Activated CD4-positive, alpha-beta T cell treated with anti-CD3 and anti-CD28 coated beads, Interleukin-2, amount 50 U/mL, for 4 hours (primary cell): ENCODE measurements at places on chromosomes 3 and 15.

GRCh38 chr3:140883428-140884040 lies 58.1 kb upstream of the SLC25A36 start:
- DNase-seq: no peak

- DNase-seq: no peak
Measured at GRCh38 chr3:104939196-104939595, 427.5 kb upstream of the ALCAM start.

- no peak for DNase-seq
Measured at GRCh38 chr15:100765467-100766241, 114.0 kb upstream of the ALDH1A3 start.

DNA sequence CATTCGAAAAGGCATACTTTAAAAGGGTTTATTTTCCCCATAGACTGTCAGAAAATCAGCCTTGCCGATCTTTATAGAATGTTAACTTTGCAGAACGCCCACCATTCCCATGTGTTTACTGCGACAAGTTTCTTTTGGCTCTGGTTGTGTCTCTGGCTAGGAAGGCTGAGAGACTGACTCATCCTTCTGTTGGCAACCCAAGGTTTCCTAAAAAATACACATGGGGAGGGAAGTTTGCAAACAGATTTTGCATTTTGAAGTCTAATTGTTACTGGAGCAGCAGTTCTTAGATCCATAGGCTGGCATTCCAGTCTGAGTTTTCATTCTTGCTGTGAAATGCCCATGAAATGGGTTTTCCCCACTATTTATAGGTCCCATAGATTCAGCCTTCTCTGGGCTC lies 37.9 kb upstream of the MINAR1 start:
- no peak for DNase-seq

GRCh38 chr3:194396539-194396858 lies 2.6 kb downstream of the GP5 start:
- no peak for DNase-seq

- no peak for DNase-seq
Measured at GRCh38 chr3:156763931-156764720, 62.0 kb upstream of the LEKR1 start.

DNA sequence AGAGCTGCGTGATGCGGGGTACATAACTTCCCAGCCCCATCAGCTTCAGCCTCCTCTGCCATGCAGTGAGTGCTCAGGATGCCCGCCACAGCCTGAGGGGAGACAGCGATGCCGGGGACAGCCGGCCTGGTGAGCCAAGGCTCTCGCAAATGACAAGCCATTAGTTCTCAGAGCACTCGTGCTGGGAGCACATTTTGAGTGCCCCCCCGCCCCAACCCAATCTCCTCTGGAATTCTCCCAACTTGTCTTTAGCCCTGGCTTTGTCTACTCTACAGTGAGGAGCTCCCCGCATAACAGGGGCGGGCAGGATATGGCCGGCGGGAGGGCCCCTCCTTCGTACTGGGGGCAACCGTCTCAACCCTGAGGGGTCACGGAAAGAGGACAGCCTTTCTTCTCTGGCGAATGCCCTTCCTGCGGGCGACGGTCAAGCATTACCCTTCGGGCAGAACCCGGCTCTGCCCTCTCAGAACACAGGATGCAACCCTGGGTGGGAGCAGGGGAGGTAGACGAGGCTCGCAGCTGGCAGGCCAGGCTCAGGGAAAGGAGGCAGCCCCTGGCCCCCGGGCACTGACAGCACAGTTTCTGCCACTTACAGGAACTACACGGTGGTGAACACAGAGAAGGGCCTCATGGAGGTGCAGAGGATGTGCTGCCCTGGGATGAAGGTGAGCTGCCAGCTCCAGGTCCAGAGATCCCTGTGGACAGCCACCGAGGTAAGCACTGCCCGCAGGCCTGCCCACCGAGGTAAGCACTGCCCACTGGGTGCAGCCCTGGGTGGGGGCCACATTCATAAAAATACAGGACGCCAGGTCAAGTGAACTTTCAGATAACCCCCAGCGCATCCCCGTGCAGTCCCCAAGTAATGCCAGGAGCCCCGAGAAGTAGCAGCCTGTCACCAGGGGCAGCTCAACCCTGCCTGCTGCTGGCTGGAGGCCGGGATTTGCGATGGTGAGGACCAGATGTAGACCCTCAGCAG lies 141.7 kb downstream of the LRRK1 start:
- DNase-seq: no peak

DNA sequence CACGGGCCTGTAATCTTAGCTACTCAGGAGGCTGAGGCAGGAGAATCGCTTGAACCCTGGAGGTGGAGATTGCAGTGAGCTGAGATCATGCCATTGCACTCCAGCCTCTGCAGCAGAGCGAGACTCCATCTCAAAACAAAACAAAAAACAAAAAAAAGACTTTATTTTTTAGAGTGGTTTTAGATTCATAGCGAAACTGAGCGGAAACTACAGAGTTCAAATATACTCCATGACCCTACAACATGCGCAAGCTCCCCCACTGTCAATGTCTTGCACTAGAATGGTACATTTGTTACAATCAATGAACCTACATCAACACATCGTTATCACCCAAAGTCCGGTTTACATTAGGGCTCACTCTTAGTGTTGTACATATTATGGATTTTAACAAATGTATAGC lies 2.2 kb upstream of the CRTAP start:
- no peak for DNase-seq

DNA sequence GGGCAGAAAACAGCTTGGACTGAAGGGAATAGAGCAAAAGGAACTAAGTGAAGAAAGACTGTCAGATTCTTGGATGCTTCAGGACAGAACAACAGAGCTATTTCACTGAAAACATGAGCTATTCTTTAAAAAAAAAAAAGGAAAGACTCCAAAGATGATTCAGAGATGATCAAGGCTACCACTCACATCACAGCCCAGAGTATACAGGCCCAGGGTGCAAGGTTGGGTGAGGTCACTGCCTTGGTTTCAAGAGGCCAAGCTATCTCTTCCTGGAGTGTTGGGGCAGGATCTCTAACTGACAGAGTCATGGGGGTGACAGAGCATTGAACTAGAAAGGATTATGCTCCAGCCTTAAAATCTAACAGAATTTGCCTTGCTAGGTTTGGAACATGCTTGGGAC lies 118.1 kb downstream of the AGBL1 start:
- no peak for DNase-seq

GRCh38 chr3:72318504-72319193 lies 529.6 kb downstream of the SHQ1 start:
- no peak for DNase-seq

GRCh38 chr3:29705906-29706844 lies 425.3 kb downstream of the RBMS3 start:
- no peak for DNase-seq

DNA sequence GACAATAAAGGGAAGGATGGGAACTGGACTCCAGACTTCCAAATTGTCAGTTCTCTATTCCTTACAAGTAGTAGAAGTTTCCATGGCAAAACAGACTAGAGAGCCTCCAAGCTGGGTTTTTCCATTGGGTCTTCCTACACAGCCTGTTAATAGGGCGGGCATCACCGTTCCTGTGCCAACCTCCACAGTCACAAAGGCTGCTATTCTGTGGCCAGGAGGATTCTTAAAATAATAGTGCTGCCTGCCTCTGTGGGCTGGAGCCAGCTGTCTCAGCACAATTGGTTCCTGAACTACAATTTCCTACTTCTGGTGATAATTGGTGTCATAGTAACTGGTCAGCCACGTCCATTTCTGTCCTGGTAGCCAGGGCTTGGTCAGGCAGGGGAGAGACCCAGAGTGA lies 38.6 kb downstream of the LYZL4 start:
- DNase-seq: no peak

GRCh38 chr3:74561881-74562280 lies 52.6 kb downstream of the CNTN3 start:
- no peak for DNase-seq

DNA sequence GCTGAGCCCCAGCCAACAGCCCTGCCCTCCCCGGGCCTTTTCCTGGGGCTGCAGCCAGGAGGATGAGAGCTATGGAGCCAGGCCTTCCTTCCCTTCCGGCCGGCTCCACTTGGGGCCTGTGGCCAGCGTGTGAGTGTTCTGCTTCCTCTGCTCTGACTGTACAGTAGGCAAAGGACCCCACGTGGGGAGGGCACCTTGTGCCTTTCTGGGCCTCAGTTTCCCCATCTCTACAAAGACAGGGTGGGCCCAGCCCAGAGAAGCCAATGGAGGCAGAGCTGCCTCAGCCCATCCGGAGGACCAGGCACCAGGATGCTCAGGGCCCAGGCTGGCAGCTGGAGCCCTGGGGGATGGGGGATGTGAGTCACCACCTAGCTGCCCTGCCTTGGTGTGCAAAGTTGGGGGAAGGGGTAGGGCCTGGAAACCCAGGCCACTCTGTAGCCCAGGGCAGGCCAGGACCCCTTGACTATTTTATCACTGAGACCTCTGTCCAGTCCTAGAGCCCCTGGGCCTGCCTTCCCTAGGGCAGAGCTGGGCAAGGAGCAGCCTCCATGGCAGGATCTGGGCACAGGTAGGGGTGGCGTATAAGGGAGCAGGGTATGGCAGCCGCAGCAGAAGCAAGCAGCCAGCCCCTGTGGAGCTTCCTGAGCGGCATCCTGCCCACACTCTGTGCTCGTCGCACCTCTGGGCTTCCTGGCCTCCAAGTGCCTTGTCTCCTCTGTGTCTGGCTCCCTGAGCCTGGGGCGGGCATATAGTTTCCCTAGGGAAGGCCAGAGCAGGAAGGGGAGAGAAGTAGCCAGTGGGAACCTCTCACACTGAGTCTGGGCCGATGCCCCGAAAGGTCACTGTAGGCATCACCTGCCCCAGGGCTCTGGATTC lies 1.8 kb downstream of the PSTPIP1 start:
- peak; percentile 53 for DNase-seq

DNA sequence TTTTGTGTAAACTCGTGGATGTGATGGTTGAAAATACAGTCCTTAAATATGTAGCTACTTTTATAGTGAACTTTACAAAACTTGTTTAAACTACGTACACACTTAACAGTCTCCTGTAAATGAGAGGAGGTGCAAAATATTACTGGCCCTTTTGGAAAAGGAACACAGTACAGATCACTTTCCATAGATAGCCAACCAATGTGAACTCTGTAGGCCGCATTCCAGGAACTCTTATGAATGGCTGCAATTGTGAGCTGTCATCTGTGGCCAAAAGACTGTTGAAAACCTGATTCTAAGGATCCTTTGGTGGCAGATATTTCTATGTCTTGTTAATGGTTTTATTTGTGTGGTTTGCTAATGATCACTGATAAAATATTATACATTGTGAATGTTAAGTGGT lies 6.2 kb downstream of the TSC22D2 start:
- DNase-seq: no peak

DNA sequence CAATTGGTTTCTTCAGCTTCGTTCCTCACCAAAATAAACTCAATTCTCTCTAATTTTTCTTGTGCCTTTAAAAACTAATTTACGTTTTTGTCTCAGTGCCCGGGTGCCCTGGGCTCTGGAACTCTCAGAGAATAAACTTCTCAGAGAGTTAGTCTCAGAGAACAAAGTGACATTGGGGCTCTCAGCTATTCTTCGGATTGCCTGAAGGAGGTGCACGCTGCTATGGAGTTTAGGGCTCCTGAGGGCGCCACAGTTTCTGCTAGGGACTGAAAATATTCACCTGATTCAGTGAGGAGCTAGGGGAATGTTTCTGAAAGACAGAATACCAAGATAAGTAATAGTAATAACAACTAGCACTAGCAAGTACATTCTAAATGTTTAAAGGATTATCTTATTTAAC lies 22.7 kb downstream of the ZIC4 start:
- no peak for DNase-seq

- no peak for DNase-seq
Measured at GRCh38 chr15:27124287-27124871, 153.4 kb downstream of the GABRG3 start.

DNA sequence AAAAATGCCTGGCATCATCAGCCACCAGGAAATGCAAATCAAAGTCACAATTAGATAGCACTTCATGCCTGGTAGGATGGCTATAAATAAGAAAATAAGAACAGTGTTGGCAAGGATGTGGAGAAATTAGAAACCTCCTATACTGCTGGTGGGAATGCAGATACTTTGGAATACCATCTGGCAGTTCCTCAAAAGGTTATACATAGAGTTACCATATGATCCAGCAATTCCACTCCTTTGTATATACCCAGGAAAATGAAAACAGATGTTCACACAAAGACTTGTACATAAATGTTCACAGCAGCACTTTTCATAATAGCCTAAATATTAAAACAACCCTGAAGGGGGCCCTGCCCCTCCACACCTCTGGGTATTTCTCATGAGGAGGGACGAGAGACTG lies 13.7 kb downstream of the ACSBG1 start:
- no peak for DNase-seq

- DNase-seq: no peak
Measured at GRCh38 chr3:160217675-160218074, 7.5 kb upstream of the C3orf80 start.

- no peak for DNase-seq
Measured at GRCh38 chr3:175288621-175289020, 429.5 kb downstream of the NAALADL2 start.

DNA sequence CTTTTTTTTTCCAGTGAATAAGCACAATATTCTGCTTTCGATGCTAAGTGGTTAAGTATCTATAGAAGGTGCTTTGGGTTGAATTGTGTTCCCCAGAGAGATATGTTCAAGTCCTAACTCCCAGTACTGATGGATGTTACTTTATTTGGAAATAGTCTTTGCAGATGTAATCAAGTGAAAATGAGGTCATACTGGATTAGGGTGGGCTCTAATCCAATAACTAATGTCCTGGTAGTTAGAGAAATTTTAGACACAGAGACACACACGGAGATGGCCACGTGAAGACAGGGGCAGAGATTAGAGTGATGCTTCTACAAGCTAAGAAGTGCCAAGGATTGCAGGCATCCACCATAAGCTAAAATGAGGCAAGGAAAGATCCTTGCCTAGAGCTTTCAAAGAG lies 662.3 kb downstream of the NAALADL2 start:
- DNase-seq: no peak

DNA sequence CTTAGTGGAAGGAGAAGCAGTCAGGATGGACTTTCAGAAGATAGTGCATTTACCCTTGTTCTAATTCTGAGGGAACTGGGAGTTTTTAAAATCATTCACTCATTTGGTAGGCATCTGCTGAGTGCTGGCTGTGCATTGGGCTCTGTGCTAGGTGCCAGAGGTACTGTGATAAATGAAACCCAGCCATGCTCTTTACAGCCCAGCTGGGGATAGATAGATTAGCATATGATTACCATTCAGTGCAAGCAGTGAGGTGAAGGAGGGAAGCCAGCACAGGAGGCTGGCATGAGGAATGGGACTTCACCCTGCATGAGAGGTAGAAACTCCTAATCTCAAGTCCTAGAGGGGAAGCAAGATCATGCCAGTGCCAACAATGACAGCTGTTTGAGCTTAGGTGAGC lies 361.9 kb upstream of the TRIM42 start:
- DNase-seq: no peak

GRCh38 chr3:17629400-17629799 lies 113.0 kb downstream of the TBC1D5 start:
- no peak for DNase-seq

- DNase-seq: no peak
Measured at GRCh38 chr3:78506061-78506460, 1261.7 kb downstream of the ROBO1 start.

GRCh38 chr15:94584833-94585244 lies 353.5 kb downstream of the MCTP2 start:
- DNase-seq: peak; percentile 13

GRCh38 chr15:65201918-65202317 lies 9.4 kb downstream of the CILP start:
- no peak for DNase-seq
